ENCODE measurements at places on chromosomes 12 and 14. TPM values are rescaled to one million over a fixed set of nuclear protein-coding genes. Genes with fewer than 3 reads are reported as not detected.

The KRT77 gene
- total RNA-seq = not detected

GRCh38 chr14:24172261-24172860 lies 481 bp downstream of the REC8 start:
- H3K4me3 ChIP-seq = peak overlapping the region; percentile 69
- no peaks in the 10 kb centered on the region for H3K27me3 ChIP-seq

GRCh38 chr12:131749618-131750315 lies 38.9 kb downstream of the SFSWAP start:
- H3K27me3 ChIP-seq = no peaks in the 10 kb centered on the region
- H3K36me3 ChIP-seq = peaks cover 22% of the 10 kb centered on the region
- H3K27ac ChIP-seq = no peak overlapping the region
- no peak overlapping the region for H3K4me3 ChIP-seq
- no peak for DNase-seq

The IL26 gene
- not detected for total RNA-seq

- H3K27me3 ChIP-seq = no peaks in the 10 kb centered on the region
- DNase-seq = no peak
- no peak overlapping the region for H3K4me3 ChIP-seq
- H3K36me3 ChIP-seq = no peaks in the 10 kb centered on the region
Measured at GRCh38 chr12:3680919-3681594, 71.9 kb downstream of the CRACR2A start.

DNA sequence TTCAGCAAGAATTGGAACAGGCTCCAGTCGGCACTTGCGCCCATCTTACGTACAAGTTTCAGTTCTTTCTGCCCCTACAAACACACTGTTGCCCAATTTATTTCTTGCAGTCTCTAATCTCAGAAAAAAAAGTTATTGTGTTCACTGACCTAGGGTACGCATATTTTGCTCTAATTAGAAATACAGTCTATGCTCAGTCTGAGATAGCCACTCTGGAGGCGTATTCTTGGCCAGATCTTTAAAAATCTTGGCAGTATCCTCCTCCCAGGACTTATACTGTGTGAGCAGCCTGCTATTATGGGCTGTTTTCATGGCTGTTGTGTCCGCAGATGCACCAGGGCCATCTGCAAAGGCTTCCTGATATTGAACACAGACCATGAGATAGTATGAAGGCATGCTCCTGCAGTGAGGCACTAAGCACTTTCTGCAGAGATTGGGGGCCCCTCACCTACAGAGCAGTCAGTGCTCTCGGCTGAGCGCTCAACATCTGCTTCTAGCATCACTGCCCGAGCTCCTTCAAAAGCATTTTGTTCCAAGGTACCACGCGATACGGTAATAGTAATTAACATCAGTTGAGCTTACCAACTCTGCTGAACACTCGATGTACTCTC lies 57.9 kb downstream of the PPM1H start:
- DNase-seq = no peak
- no peaks in the 10 kb centered on the region for H3K27me3 ChIP-seq
- H3K27ac ChIP-seq = no peak overlapping the region
- no peaks in the 10 kb centered on the region for H3K36me3 ChIP-seq

The MANSC4 gene
- not detected for total RNA-seq

DNA sequence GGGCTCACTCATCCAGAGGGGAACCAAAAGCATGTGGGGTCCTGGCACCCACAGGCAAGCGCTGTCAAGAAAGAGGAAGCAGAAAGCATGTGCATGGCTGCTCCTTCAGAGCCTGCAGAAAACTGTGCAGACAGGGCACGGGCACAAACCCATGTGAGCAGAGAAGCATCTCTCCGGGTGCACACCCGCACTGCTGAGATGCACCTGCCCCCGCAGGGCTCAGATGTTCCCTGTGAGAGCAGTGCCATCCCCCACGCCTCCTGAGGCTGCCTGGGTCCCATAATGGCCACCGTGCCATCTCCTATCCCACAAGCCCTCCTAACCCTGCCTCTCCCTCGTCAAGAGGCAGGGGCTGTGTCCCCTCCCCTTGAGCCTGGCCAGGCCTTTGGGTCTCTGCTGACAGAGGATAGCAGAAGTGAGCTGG lies 32.3 kb upstream of the INF2 start:
- H3K36me3 ChIP-seq = no peaks in the 10 kb centered on the region
- H3K4me3 ChIP-seq = no peak overlapping the region
- no peaks in the 10 kb centered on the region for H3K27me3 ChIP-seq
- no peak overlapping the region for H3K27ac ChIP-seq
- DNase-seq = no peak
- no peaks in the 10 kb centered on the region for H3K4me1 ChIP-seq

GRCh38 chr12:66960006-66960405 lies 281.1 kb upstream of the GRIP1 start:
- H3K27me3 ChIP-seq = no peaks in the 10 kb centered on the region
- H3K4me3 ChIP-seq = no peak overlapping the region
- H3K4me1 ChIP-seq = no peaks in the 10 kb centered on the region
- H3K36me3 ChIP-seq = no peaks in the 10 kb centered on the region

The LPCAT3 gene
- 77.8 TPM for total RNA-seq

DNA sequence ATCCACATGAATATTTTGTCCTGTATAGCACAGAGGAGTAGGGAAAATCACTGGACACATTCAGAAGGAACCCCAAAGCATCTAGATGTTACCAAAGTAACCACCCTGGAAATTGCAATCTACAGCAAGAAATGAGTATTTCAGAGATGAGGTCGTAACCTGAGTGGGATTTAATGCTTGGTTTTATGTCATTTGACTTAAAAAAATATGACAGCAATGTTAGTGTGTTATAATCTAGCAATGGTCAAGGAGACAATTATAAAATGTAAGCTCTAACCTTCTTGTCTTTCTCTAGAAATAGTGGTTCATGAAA lies 256.6 kb downstream of the NAV3 start:
- DNase-seq = no peak
- no peaks in the 10 kb centered on the region for H3K36me3 ChIP-seq
- H3K27me3 ChIP-seq = no peaks in the 10 kb centered on the region
- no peaks in the 10 kb centered on the region for H3K4me1 ChIP-seq
- no peak overlapping the region for H3K27ac ChIP-seq

- no peak overlapping the region for H3K27ac ChIP-seq
- DNase-seq = no peak
- H3K36me3 ChIP-seq = no peaks in the 10 kb centered on the region
- H3K27me3 ChIP-seq = no peaks in the 10 kb centered on the region
Measured at GRCh38 chr14:47961634-47962033, 286.2 kb upstream of the MDGA2 start.

DNA sequence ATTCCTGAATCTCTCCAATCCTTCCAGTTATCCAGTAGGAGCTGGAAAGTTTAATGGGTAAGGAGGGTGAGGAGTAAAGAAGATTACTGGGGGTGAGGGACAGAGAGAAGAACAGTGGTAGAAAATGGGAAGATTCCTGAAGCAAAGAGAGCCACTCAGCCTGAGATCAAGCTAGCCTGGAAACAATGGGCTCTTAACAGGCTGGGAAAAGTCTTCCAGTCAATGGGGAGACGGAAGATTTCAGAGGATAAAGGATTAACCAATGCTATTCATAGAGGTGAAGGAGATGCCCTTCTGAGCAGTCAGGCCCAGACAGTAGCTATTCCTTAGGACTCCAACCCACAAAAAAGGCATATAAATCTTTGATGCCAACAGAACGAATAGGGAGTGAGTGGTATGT lies 14.8 kb downstream of the GDF11 start:
- no peak overlapping the region for H3K4me3 ChIP-seq
- H3K27me3 ChIP-seq = no peaks in the 10 kb centered on the region
- H3K36me3 ChIP-seq = peaks cover 11% of the 10 kb centered on the region
- H3K4me1 ChIP-seq = no peaks in the 10 kb centered on the region

GRCh38 chr12:89497005-89497404 lies 27.6 kb downstream of the GALNT4 start:
- no peaks in the 10 kb centered on the region for H3K4me1 ChIP-seq
- H3K4me3 ChIP-seq = no peak overlapping the region
- H3K27ac ChIP-seq = no peak overlapping the region
- DNase-seq = no peak
- H3K27me3 ChIP-seq = no peaks in the 10 kb centered on the region

DNA sequence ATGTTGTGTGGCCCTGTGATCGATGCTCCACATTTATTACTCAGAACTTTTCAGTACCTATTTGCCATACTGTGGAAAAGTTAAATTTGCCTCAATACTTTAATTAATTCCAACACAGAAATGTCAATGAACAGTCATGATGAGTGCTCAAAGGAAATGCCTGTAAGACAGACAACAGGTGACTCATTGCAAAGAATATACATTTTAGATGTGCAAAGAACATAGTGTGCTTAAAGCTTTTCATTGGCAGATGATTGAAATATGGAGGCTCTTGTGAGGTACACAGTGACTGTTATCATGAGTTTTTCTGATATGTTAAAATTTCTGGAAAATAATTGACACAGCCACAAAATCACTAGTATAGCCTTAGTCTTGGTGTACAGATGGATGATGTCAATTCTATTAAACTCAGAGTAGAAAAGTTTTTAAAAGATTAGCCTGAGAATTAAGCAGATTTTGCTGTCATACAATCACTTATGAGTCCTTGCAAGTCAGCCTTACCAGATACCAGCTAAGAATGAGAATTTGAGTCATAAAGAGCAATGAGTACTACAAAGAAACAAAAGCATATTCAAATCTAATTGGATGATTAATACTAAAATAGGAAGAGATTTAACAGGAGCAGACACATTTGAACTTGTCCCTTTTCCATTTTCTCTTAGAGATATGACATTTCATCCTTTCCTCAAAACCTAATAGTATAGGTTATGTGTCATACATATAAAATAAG lies 544.1 kb downstream of the KCNH5 start:
- H3K27ac ChIP-seq = no peak overlapping the region
- no peak overlapping the region for H3K4me3 ChIP-seq
- no peaks in the 10 kb centered on the region for H3K36me3 ChIP-seq
- H3K27me3 ChIP-seq = no peaks in the 10 kb centered on the region
- no peaks in the 10 kb centered on the region for H3K4me1 ChIP-seq

GRCh38 chr12:3553221-3553620 lies 62.2 kb downstream of the PRMT8 start:
- DNase-seq = no peak
- no peaks in the 10 kb centered on the region for H3K4me1 ChIP-seq

The SERPINA4 gene
- total RNA-seq = 6.1 TPM

The SYT10 gene
- 0.41 TPM for total RNA-seq

The MYF6 gene
- total RNA-seq = not detected

The NAB2 gene
- total RNA-seq = 28.0 TPM

DNA sequence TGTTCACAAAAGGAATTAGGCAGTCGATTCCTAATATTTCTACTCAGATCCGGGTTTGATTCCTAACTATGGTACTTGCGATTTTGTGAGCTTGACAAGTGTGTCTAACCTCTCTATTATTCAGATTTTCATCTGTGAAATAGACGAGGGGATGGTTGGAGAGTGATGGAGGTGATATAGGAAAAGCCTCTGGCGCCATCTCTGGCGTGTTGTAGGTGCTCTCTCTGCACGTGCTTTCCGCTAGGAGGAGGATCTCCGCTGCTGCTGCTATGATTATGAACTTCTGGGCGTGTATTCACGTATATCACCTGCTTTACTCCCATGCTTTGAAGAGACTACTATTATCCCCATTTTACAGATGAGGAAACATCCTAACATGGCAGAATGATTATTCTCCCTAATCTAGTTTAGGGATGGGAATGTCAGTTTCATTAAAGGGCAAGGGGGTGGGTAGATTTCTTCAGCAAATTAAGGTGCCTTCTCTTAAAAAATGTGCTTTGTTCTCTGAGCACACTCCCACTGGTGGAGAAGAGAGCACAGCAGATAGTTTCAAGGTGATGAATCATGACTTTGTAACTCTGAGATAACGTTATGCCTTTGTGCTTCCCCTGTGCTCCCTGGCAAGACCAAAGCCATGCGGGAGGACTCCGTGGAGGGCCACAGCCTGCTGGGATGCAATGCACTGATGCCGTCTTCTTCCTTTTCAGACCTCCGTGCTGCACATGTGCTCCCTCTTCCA lies 97.1 kb downstream of the PRIMA1 start:
- DNase-seq = no peak
- no peak overlapping the region for H3K27ac ChIP-seq
- no peak overlapping the region for H3K4me3 ChIP-seq
- H3K36me3 ChIP-seq = no peaks in the 10 kb centered on the region
- H3K4me1 ChIP-seq = no peaks in the 10 kb centered on the region

Measured in kidney (tissue), 22 donors.